Activated naive CD8-positive, alpha-beta T cell treated with anti-CD3 and anti-CD28 coated beads, Interleukin-2, amount 50 U/mL, for 24 hours (primary cell): ENCODE measurements at places on chromosomes 3 and 15.

DNA sequence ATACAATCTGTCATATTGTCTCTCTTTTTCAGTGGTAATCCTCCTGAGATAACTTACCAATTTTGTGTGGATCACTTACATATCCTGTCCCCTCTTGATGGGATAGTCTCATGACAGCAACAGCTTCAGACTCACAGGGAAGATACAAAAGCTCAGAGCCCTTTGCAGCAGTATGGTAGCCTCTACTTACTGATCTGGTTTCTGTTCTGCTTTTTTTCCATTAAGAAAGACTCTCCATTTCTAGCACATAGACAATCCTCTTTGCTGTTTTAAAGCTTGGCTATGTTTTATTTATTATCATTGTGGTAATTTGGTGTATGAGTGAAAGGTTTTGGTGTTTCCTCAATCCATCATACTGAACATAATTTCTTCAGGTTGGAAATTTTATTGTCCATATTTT, 25.4 kb upstream of the SOX14 start:
- no peak for DNase-seq

GRCh38 chr3:48567090-48567489, 3.5 kb upstream of the UCN2 start:
- DNase-seq: no peak

DNA sequence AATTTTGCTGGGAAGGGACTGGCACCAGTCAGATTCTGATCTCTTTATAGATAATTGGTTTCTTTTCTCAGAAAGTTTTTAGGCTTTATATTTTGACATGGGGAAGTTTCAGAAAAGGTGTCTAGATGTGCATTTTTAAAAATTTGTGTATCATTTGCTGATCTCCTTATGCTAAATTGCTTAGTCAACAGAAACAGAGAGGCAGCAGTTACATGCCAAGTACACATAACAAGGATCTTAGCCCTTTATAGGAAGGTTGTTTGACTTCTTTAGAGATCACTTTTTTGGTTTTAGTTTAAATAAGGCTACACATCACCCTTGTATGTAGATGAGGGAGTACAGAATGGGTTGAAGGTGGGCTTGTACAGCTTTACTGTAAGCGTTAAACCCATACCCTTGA, 53.5 kb downstream of the RAP2B start:
- no peak for DNase-seq

- DNase-seq: no peak
These were observed 138.6 kb downstream of the FBLN2 start for GRCh38 chr3:13687517-13687943.

DNA sequence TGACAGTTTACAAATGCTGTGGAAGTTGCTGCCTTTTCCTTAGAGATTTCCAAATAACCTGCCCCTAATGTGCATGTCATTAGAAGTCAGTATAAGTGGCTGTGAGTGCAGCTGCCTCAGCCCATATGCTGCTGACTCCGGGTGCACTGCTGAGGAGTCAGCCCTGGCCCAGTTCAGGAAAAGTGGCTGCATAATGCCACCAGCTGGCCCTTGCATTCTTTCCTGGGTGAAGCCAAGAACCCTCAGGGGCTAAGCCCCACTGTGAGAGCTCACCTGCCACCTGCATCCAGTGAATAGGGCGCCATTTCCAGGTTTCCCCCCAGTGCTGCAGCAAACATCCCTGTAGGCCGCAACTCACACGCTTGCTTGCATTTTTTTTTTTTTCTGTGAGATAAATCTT, 139.9 kb downstream of the TJP1 start:
- no peak for DNase-seq

GRCh38 chr3:116809208-116809607, 99.6 kb downstream of the TUSC7 start:
- DNase-seq: no peak

- DNase-seq: no peak
These were observed 120.2 kb downstream of the EPHA3 start for GRCh38 chr3:89227634-89228033.

DNA sequence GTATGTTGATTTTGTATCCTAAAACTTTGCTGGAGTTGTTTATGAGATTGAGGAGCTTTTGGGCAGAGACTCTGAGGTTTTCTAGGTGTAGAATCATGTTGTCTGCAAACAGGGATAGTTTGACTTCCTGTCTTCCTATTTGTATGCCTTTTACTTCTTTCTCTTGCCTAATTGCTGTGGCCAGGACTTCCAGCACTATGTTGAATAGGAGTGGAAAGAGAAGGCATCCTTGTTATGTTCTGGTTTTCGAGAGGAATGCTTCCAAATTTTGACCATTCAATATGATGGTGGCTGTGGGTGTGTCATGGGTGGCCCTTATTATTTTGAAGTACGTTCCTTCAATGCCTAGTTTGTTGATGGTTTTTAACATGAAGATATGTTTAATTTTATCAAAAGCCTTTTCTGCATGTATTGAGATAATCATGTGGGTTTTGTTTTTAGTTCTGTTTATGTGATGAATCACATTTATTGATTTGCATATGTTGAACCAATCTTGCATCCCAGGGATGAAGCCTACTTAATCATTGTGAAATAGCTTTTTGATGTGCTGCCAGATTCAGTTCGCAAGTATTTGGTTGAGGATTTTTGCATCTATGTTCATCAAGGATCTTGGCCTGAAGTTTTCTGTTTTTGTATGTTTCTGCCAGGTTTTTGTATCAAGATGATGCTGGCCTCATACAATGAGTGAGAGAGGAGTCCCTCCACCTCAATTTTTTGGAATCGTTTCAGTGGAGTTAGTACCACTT, 188.1 kb downstream of the MINAR1 start:
- no peak for DNase-seq

GRCh38 chr15:101070502-101071273, 151.5 kb downstream of the LRRK1 start:
- no peak for DNase-seq

DNA sequence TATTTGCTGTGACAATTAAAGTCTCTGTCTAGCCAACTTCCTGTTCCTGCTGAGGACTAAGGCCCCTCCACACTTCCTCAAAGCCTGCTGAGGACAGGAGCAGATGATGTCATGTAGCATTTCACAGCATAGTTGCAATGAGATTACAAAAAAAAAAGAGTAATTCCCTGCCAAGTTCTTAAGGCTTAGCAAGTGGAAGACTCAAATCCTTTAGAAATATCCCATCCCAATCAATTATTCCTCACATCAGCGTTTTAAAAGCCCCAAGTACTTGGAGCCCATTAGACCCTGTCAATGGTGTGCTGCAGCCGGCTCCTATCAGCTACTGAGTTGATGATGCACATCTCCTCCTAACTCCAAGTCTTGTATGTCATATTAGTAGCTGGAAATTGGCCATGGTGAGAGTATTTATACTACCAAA, 51.7 kb downstream of the TRANK1 start:
- no peak for DNase-seq
